ENCODE measurements at places on chromosomes 2 and 18. TPM values are rescaled to one million over a fixed set of nuclear protein-coding genes. Genes with fewer than 3 reads are reported as not detected.

The CFAP65 gene
- total RNA-seq, result not detected

The PCARE gene
- total RNA-seq, result 1.1 TPM

The DSC3 gene
- total RNA-seq, result not detected

- no peaks in the 10 kb centered on the region for H3K36me3 ChIP-seq
- H3K27ac ChIP-seq, result no peak overlapping the region
Measured at GRCh38 chr18:63747006-63747405, 28.2 kb upstream of the SERPINB7 start.

DNA sequence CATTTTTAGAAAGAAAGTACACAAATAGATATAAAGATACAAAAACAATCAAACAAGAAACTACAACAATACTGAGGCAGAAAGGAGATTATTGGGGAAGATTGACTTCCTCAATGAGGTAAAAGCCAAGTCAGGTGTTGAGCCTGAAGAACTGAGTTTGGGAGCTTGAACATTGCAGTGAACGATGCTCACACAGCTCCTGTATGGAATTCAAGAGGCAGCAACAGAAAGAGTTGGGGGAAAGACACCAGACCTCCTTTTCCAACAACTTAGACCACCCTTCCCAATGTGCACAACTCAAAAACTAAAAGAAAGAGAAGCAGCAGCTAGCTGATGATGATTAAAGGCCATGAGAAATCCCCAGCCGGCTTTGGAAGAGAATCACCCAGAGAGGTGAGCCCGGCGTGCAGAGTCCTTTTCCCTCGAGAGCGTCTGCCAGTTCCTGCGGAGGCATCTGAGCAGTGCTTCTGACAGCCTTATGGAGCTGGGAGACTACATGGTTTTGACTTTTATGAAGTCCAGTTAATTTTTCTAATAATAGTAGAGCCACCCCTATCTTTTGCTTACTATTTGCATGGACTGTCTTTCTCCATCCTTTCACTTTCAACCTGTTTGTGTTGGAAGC is 106.9 kb upstream of the RFX8 start:
- peaks cover 8% of the 10 kb centered on the region for H3K4me1 ChIP-seq
- no peak overlapping the region for H3K27ac ChIP-seq
- no peaks in the 10 kb centered on the region for H3K36me3 ChIP-seq
- H3K27me3 ChIP-seq, result peaks cover 16% of the 10 kb centered on the region
- no peak overlapping the region for H3K4me3 ChIP-seq

DNA sequence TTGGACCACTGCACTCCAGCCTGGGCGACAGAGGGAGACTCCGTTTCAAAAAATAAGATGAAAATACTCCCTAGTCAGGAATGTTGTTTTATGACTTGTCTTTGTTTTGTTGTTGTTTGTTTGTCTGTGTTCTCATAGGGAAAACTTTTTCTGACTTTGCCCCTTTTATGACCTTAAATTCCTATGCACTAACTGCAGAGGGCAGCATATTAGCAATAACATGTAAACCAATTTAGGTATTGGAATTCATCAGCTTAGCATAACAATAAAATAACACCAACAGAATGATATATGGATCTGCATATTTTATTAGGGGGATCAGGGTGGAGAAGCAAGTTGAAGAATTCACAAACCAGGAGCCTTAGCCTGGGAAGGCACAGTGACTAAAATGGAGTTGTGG is 631.5 kb downstream of the SUCLG1 start:
- H3K4me1 ChIP-seq, result no peaks in the 10 kb centered on the region
- no peak for DNase-seq
- no peak overlapping the region for H3K4me3 ChIP-seq
- no peaks in the 10 kb centered on the region for H3K27me3 ChIP-seq

- H3K4me3 ChIP-seq, result no peak overlapping the region
- H3K4me1 ChIP-seq, result no peaks in the 10 kb centered on the region
Measured at GRCh38 chr2:138271467-138271866, 230.1 kb upstream of the SPOPL start.

DNA sequence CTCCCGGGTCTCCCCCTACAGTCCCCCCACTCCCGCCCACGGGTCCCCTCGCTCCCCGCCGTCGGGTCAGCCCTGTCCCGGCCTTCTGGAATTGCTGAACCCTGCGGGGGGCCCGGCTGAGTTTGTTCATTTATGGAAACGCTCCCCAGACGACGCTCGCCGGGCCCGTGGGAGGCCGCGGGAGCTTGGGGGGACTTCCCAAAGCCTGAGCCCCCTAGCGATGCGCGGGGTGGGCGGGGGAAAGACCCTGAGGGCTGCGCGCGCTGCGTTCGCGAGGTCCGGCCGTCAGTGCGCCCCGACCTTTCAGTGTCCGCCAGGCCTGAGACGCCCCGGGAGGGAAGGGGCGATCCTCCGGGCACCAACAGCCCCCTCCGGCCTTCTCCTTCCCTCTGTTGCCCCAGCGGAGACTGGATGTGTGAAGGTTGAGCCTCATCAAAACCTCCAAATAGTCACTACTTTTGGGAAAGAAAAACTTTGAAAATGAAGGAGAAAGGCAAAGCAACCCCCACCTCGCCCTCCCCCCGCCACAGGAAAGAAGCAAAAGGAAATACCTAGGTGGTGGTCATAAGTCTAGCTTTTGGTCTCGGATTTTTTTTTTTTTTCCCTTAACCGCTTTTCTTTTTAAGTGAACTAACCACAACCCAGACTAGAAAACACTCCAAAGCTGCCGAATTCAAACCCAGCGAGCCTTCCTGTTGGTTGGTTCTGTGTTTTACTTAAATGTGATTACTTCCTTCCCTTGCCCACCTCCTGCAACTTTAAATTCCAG is 509 bp upstream of the CYS1 start:
- H3K27ac ChIP-seq, result peak overlapping the region; percentile 68
- peaks cover 96% of the 10 kb centered on the region for H3K27me3 ChIP-seq
- H3K4me3 ChIP-seq, result peak overlapping the region; percentile 33
- no peaks in the 10 kb centered on the region for H3K36me3 ChIP-seq
- H3K4me1 ChIP-seq, result peaks cover 21% of the 10 kb centered on the region

The ROCK1 gene
- 32.3 TPM for total RNA-seq

- H3K4me1 ChIP-seq, result no peaks in the 10 kb centered on the region
- no peak overlapping the region for H3K4me3 ChIP-seq
- no peak overlapping the region for H3K27ac ChIP-seq
Measured at GRCh38 chr2:233643128-233643527, 6.9 kb downstream of the UGT1A10 start.

DNA sequence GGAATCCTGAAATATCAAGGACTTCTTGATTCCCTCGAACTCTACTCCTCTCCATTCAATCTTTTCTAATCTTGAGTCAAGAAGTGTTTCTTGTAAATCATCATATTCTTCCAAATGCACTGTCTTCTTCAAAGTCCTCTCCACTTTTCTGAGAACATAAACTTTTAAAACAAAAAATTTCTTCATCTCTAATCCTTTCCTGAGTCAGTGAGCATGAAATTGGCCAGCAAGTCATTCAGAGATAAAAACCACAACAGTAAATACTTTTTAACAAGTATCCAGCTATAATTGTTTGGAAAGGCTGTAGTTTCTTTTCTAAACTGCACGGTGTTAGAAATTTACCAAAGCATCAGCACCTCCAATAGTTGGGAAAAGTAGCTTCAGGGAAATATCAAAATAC is 312.6 kb upstream of the GALNT5 start:
- H3K27ac ChIP-seq, result no peak overlapping the region
- no peaks in the 10 kb centered on the region for H3K27me3 ChIP-seq
- no peaks in the 10 kb centered on the region for H3K4me1 ChIP-seq
- no peak overlapping the region for H3K4me3 ChIP-seq
- H3K36me3 ChIP-seq, result no peaks in the 10 kb centered on the region

DNA sequence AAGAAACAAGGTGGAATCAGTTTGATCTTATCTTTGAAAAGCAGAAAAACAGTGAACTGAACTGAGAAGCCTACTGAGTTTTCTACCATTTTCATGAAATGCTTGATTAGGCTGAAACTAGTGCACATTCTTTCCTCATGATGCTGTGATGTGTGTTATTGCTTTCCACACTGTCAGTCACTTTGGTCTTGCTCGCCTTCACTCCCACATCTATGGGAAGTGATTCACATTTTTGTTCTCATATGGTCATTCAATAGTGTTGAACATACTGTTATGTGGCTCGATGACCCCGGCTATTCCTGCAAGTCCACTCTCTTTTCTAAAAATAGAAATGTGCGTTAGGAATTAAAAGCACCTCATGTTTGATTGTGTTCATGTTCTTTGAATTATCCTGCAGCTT is 129.7 kb downstream of the TGIF1 start:
- no peaks in the 10 kb centered on the region for H3K36me3 ChIP-seq
- no peaks in the 10 kb centered on the region for H3K27me3 ChIP-seq
- no peak overlapping the region for H3K4me3 ChIP-seq
- DNase-seq, result no peak
- no peak overlapping the region for H3K27ac ChIP-seq

DNA sequence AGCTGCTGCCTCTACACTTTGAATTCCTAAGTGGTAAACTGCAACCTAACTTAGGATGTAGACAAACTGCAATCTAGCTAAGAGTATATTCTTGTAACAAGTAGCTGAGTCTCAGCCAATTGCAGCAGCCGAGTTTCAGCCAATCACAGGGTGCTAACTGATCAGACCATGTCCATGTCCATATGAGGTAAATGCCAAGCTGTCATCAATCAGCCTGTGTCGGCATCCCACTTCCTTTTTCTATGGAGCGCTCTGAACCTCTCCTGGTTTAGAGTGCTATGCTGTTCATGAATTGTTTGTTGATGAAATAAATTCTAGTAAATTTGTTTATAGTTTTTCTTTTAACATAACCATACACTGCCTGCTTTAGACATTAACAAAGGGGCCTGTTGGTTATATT is 408.8 kb downstream of the NBAS start:
- H3K4me3 ChIP-seq, result no peak overlapping the region
- no peak for DNase-seq
- H3K4me1 ChIP-seq, result no peaks in the 10 kb centered on the region
- no peaks in the 10 kb centered on the region for H3K36me3 ChIP-seq
- H3K27ac ChIP-seq, result no peak overlapping the region

The GLI2 gene
- 0.93 TPM for total RNA-seq

The PROKR1 gene
- total RNA-seq, result not detected

DNA sequence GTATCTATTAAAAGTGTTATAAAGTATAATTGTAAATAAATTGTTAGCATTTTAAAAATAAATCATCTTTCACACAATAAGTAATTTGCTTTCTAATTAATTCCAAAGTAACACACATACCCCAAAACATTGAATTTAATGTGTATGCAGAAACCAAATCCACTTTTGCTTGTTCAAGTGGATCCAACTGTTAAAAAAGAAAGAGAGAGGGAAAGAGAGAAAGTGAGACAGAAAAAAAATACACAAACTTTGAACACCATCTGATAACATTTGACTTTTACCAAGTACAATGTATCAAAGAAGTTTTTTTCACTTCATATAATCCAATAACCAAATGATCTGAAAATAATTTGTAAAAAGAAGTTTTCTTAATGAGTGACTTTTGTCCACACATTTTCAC is 16.6 kb downstream of the C1D start:
- no peak overlapping the region for H3K4me3 ChIP-seq
- DNase-seq, result no peak
- H3K36me3 ChIP-seq, result peaks cover 56% of the 10 kb centered on the region
- no peak overlapping the region for H3K27ac ChIP-seq
- H3K27me3 ChIP-seq, result no peaks in the 10 kb centered on the region

DNA sequence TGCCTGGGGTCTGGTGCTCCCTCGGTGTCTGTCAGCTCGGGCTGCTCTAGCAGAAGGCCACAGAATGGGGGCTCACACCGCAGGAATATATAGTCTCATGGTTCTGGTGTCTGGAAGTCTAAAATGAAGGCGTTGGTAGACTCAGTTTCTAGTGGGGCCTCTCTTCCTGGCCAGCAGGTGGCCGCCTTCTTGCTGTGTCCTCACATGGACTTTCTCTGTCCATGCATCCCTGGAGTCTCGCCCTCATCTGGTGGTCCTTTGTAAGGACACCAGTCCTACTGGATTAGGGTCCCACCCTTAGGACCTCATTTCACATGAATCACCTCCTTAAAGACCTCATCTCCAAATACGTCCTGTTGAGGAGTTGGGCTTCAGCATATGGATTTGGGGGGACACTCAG is 65.7 kb downstream of the RRM2 start:
- no peak overlapping the region for H3K27ac ChIP-seq
- H3K4me1 ChIP-seq, result peaks cover 9% of the 10 kb centered on the region
- H3K4me3 ChIP-seq, result no peak overlapping the region
- no peaks in the 10 kb centered on the region for H3K36me3 ChIP-seq
- DNase-seq, result no peak
- H3K27me3 ChIP-seq, result no peaks in the 10 kb centered on the region

The ALKAL2 gene
- total RNA-seq, result 1.3 TPM

The ARHGAP25 gene
- 7.1 TPM for total RNA-seq

DNA sequence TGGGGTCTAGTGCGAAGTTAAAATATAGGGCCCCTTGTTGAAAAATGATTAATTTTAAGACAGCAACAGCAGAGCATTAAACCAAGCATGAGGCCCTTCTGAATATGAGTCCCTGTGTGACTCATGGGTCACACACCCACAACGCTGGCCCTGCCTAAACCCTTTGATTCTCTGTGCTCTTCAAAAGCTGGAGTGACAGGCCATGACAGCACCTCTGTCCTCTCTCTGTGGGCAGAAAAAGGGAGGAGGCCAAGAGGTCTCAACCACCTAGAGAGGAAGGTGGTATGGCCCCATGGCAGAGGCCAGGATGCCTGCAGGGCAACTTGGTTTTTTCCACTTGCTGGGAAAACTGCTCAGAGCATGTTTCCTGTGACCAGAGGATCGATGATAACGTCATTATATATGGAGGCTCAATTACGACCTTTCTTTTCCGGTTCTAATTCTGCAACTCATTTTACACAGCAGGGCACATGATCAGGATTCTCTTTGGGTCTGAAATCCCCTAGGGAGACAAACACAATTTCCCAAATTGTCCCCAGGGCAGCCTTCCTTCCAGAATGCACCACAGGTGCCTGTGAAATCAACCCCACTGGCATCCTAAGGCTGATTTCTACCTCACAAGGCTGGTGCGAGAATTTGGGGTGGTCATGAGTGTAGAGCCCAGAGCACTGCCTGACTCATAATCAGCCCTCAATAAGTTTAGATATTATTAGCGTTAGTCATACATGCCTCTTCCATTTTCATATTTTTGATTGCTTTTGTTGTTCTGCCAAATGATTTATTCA is 102.0 kb upstream of the PPP1CB start:
- H3K27ac ChIP-seq, result no peak overlapping the region
- no peak overlapping the region for H3K4me3 ChIP-seq
- no peak for DNase-seq
- no peaks in the 10 kb centered on the region for H3K27me3 ChIP-seq
- H3K36me3 ChIP-seq, result no peaks in the 10 kb centered on the region
- H3K4me1 ChIP-seq, result peaks cover 7% of the 10 kb centered on the region

GRCh38 chr2:28276076-28276618 is 116.5 kb upstream of the FOSL2 start:
- peaks cover 29% of the 10 kb centered on the region for H3K4me1 ChIP-seq
- H3K36me3 ChIP-seq, result no peaks in the 10 kb centered on the region
- peak overlapping the region; percentile 57 for H3K27ac ChIP-seq

The SLC35F6 gene
- total RNA-seq, result 21.6 TPM

The DGUOK gene
- 22.6 TPM for total RNA-seq

DNA sequence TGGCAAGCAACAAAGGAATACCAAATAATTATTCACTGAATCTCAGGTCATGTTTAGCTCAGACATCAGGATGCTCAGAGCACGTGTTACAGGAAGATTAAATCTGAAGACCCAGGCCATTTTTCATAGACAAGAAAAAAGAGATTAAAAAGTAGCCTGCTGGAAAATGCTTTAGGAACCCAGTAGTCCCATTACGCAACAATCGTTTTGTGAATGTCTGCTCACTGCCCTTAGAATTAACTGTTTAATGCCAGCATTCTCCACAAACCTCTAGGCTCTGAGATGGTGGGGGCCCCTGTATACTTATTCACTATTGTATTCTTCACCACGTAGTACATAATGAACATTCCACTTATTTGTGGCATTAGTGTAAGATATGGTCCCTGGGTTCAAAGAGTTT is 154.6 kb upstream of the NYAP2 start:
- H3K27me3 ChIP-seq, result no peaks in the 10 kb centered on the region
- H3K4me3 ChIP-seq, result no peak overlapping the region
- DNase-seq, result no peak
